ENCODE measurements at places on chromosomes 4 and X.

DNA sequence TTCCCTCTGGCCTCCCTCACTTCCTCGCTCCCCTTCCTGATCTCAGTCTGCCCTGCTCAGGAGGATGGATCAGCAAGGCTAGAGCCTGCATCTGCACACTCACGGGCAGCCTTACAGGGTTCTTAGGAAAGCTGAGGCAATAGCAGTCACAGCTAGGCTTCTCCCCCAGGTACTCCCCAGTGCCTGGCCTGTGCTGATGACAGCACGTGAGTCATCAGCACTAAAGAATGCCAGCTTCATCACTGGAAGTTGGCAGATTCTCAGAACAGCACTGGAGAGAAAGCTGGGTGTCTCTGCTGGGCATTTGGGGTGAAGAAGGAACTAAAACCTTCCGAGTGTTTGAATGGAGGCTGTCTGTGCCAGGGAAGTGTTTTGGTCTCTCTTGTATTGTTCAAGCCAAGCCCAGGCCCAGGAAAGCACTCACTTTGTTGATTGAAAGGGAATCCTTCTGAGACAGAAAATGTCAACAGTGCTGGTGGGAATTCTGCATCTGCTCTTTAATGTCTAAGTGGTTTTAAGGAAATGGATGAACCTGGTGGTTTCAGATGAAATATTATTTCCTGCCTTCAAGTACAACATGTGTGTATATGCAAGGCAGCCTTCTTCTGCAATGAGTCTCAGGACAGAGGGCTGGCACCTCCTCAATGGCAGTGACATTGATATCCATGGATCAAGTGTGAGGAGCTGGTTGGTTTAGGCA is 73.0 kb upstream of the SCOC start:
- peak; percentile 28 for DNase-seq

DNA sequence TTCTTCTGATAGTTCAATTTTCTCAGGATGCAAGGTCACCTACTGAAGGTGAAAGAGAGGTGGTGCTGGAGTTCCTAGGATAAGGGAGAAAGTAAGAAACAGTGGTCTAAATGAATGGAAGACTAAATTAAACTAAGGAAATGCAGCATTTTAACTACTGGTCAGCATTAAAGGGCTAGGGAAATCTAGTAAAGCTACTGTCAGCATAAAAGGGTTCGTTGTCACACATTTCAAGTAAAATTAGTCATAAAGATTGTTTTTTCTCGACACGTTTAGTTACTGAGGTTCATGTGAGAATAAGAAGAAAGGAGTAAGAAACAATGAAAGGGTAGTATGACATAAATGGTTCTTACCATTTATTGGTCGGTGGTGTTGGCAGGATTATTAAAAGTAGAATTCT is 40.0 kb upstream of the COX18 start:
- no peak for DNase-seq

- peak; percentile 20 for DNase-seq
These were observed 3.5 kb downstream of the MXD4 start for GRCh38 chr4:2258091-2259035.

GRCh38 chrX:115652221-115652620 is 91.2 kb downstream of the PLS3 start:
- DNase-seq = no peak

- DNase-seq = no peak
These were observed 24.9 kb downstream of the AR start for GRCh38 chrX:67568769-67569168.

DNA sequence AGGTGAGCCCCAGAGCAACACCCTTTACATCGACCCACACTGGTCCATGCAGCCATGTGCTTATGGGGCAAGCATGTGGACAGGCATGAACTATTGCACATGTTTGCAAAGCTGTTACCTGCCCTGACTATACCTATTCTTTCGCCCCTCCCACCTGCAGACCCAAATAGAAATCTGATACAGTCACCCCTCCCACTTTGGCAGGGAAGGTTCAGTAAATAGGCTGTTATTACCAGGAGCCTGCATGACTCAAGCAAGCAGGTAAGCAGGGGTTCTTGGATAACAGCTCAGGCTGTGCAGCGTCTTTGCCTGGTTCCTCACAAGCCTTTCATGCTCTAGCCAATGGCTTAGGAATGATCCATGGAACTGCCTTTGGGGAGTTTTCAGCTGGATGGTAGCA is 122.7 kb upstream of the DIPK2B start:
- no peak for DNase-seq

DNA sequence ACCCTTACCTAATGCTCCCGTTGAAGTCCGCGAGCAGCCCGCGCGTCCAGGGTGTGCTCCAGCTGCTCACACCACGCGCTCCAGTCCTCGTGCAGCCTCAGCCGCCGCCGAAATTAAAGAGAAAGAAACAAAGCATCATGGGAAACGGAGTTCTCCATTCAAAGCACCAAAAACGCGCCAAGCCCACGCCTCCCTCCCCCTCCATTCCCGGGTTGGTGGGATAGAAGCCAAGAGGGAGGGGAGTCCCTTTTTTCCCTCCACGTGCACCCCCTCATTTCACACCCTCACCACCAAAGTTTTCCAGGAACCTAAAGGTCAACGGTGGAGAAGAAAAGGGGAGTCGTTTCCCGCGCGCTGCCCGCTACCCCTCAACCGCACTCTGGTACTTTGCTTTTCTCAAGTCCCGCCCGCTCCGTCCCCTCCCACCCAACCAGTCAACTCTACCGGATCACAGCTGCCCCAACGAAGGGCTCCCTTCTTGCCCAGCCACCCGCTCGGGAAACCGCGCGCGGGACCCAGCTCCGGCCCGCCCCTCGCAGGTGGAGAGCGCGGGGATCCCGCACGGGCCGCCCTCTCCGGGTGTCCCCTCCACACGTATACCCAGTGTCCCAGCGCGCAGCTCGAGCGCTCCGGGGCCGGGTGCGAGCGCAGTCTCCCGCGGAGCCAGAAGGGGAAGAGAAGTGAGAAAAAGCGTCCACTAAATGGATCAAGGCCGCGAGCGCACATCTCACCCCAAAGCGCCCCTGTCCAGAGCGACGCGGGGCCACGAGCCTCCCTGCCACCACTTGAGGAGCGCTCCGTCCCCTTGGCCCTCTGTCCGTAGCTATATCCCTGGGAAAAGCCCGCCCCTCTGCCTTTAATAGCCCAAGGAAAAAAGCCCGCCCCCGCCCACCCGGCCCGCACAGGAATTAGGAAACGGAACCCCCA is 65.1 kb upstream of the CCDC160 start:
- no peak for DNase-seq

DNA sequence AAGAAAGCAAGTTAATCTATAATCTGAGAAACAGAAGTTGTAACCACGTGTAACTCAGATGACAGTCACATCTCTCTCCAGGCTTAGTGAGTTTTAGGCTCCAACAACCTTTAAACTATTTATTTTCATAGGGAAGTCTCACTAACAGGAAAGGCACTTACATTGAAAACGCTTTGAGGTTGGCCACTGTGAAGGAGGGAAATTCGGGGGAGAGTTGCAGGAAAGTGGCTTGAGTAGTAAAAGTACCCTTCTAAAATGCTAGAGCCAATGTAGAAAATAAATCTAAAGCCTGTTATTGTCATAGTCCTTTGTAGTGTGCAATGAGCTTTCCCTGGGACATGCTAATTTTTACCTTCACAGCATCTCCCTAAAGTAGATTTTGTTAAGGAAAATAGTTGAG is 995 bp upstream of the NFXL1 start:
- no peak for DNase-seq

- DNase-seq = no peak
These were observed 11.1 kb downstream of the ACOT9 start for GRCh38 chrX:23731951-23732350.

GRCh38 chrX:7170898-7171297 is 22.9 kb upstream of the PUDP start:
- no peak for DNase-seq

DNA sequence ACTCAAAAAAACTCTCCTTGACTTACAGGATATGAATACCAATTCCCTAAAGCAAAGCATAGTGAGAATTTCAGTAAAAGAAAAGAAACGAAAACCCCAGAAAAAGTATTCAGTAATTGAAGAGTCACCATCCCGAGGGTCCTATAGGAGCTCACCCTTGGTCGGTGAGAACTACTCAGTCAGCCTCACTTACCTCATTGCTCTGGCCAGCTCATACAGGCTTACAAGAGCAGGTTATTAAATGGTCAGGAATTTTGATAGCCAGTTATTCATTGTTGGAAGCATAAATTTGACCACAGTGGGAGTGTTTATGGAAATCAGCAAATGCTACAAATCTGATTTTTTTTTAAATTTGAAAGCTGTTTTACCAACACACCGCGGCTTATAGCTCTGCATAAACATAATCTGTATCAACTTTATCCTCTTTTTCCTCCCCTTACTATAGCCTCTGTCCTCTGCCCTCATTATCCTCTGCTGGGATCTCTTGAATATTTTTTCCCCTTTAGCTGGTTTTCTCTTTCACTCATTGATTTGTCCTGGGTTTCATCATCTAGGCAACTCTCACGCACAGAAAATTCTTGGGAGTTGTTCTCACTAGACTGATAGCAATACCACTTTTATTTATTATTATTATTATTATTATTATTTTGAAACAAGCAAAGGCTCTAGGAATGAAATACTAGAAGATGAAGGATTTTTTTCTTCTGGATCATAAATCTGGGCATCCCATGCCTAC is 11.0 kb upstream of the CXCL2 start:
- no peak for DNase-seq

All from 8988T (cell line).